ENCODE measurements at places on chromosomes 4 and X. TPM values are rescaled to one million over a fixed set of nuclear protein-coding genes. Genes with fewer than 3 reads are reported as not detected.

- no peak for DNase-seq
These were observed 128.5 kb downstream of the ZNF330 start for GRCh38 chr4:141349236-141349635.

GRCh38 chrX:14670819-14671218 lies 141.5 kb downstream of the GLRA2 start:
- no peak for DNase-seq

DNA sequence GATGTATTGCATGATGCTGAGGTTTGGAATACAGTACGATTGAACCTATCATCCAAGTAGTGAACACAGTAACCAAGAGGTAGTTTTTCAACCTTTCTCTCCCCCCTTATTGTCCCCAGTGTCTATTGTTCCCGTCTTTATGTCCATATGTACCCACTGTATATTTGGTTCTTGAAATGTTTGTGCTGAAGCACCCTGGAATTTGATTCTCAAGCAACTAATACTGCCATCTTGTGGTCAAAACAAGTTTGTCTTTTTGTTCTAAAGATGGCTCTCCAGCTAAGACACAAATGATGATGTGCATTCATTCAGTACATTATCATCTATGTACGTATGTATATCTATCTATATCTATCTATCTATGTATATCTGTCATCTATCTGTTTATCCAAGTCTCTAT lies 33.5 kb upstream of the DCX start:
- DNase-seq, result no peak

DNA sequence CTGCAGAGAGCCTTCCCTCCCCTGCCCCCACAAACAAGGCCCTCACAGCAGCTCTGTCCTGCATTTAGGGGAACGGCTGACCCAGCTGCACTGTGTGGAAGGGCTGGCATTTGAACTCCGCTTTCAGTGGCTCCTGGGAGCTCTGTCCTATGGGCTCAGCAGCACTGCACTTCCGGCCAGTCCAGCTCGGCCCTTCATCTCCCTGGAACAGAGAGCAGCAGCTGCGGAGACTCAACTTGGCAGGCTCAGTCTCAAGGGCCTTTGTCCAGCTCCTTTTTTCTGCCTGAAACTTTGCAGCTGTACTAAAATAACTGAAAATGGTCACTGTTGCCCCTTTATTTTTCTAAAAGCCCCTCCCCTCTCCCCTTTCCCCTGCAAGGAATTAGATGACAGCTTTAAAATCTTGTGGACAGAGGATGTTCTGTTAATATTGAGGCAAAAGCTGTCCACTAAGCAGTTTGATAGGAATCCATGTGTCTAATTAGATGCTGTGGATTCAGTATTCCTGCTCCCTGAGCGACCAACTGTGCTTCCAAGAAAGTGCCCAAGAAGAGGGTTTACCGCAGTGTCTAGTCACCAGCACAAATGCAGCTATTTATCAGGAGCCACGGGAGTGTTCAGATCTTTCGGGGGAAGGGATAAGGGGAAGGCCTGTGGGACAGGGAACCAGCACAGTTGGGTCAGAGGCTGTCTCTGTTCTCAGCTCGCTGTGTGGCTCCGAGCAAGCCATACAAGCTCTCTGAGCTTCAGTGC lies 133.1 kb downstream of the AFAP1 start:
- DNase-seq, result peak; percentile 27

- DNase-seq, result no peak
These were observed 41.2 kb downstream of the RPS6KA3 start for GRCh38 chrX:20225488-20225833.

DNA sequence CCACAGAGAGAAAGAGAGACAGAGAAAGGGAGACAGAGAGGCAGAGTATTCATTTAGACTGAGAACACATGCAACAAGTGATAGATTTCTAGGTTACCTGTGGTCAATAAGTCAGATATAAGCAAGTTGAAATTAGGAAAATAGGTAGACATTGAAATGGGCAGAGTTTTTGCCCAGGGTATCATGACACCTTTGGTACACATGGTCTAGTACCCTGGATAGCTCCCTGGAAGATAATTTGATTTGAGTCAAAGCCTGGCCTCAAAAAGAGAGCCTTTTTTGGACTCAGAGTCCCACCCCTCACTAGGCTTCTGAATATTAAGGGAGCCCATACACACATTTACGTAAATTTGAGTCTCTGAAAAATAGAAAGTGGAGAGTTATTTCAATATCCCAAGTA lies 4.0 kb upstream of the RPS6KA6 start:
- DNase-seq, result no peak

DNA sequence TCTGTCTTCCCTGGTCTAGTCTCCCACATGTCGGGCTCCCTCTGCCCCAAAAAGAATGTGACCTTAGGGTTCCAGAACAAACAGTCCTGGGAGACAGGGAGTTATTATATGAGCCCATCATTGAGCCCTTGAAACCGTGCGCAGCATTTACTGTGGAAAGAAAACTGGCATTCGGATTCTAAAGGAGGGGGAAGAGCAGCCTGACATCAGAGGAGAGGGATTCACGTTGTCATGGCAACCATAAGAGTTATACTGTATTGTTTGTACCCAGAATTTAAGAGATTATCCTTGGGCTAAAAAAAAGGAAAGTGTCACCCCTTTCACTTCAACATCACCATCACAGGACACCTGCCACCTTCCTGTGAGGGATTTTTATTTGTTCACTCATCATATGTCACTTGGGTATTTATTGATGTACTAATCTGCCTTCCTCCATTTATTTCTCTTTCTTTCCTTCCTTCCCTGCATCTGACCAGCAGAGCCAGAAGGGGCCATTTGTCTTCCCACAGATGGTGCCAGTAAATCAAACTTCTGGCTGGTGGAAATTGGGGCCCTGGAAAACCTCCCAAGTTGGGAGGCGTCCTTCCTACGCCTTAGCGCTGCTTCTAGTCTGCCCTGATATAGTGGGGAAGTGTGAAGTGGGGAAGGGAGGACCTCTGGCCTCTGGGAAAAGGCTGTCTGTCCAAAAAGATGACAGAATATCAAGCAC lies 64.9 kb upstream of the FRMPD3 start:
- DNase-seq, result no peak

DNA sequence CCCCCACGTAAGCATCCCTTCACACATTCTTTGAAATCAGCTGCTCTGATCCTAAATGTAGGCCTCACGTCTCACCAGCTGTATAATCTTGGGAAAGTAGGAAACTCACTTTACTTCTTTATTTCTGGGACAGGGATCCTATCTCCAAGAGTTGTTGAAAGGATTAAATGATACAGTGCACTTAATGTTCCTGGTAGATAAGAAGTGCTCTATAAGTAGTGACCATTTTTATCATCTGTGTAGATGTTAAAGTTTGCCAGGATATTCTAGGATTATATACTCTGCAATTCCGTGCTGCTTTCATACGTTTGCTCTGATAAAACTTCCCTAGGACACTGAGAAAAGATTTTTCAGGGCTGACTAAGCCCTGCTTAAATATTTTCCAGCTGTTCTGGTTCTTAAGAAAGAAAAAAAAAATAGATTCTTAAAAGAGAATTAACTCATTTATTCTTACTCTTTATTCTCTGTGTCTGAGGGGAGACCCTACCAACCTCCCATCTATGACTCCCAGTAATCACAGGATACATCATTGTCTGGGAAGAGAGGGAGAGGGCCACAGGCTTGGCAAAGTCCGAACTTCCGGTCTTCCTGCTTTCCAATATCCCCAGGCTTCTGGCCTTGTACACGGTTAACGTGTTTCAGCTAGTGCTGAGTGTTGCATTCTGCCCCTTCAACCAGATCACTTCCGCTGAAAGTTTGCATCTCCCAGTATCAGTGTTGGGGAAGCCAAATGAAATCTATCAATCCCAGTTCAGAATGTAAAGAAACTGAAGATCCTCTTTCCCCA lies 269.2 kb downstream of the TRIML1 start:
- no peak for DNase-seq

- DNase-seq, result no peak
These were observed 71.4 kb upstream of the TRAM1L1 start for GRCh38 chr4:117156806-117157205.

- no peak for DNase-seq
These were observed 19.5 kb downstream of the RELL1 start for GRCh38 chr4:37666625-37667071.

DNA sequence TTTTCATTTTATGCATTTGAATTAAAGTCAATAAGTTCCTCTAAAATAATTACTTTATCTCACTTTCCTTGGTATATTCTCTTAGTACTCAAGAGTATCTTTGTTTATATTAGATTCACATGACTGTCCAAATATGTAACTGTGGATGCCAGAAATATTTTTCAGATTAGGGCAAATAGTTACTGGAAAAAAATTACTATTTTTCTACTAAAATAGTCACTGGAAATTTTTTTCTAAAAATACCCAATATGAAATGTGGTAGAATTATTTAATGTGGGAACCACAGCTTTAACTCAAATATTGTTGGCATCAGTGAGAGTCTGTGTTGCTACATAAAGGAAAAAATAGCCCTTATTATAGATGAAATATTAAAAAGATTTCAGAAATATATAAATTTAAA lies 70.4 kb upstream of the NMU start:
- DNase-seq, result no peak

DNA sequence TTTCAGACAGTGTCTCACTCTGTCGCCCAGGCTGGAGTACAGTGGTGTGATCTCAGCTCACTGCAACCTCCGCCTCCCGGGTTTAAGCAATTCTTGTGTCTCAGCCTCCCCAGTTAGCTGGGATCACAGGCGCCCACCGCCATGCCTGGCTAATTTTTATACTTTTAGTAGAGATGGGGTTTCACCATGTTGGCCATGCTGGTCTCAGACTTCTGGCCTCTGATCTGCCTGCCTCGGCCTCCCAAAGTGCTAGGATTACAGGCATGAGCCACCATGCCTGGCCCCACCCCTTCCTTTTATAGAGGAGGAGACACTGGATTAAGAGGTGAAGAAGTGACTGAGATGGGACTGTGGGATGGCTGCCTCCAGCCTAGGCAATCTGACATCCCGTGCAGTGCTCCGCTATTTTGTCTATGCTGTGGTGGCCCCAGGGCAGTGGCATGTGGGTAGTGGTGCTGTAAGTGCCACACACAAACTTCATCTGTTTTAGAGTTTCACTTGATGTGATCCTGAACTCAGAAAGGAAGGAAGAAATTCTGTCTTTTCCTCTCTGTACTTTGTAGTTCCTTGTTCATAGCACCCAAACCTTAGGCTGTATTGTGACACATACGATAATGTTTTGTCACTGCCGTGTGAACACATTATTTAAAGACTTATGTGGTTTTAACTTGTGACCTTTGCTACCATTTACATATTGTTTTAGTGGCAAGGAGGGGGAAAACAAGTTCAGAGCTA lies 48.9 kb downstream of the FNIP2 start:
- no peak for DNase-seq

DNA sequence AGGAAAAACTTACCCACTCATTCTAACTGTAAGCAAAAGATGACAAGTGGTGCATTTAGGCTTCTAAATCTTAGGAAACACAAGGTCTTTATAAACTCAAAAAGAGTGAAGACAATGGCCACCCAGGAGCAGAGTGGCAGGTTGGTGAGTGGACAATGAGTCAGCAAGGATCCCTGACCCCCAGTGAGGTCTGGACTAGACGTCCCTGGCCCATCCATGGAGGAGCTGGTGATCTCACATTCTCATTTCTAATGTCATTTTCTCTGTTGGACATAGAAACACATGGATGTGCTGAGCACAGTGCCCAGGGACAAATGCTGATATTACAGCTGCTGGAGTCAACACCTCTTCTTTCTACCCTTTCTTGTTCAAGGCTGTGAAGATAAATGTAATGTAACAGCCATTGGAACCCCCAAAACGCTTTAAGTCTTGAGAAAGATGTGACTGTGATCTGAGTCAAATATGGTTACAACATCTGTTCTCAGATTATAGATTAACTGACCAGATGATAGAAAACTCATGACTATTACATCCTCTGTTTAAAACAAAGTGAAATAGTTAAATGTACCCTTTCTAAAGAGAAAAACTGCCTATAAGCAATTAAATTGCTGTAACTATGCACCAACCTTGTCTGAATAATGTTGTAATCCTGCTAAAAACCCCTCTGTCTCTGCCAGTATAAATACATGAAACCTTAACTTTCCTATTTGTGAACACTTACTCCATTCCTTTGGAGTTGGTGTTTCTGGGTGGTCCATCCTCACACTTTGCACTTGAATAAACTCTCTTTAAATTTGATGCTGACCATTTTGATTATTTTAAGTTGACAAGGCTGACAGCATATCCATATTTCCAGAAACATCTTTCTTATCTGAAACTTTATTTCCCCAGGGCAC lies 92.7 kb downstream of the USP46 start:
- no peak for DNase-seq

- no peak for DNase-seq
These were observed 519.8 kb downstream of the GBA3 start for GRCh38 chr4:23212558-23212957.

- no peak for DNase-seq
These were observed 26.5 kb downstream of the RASSF6 start for GRCh38 chr4:73593631-73594241.

DNA sequence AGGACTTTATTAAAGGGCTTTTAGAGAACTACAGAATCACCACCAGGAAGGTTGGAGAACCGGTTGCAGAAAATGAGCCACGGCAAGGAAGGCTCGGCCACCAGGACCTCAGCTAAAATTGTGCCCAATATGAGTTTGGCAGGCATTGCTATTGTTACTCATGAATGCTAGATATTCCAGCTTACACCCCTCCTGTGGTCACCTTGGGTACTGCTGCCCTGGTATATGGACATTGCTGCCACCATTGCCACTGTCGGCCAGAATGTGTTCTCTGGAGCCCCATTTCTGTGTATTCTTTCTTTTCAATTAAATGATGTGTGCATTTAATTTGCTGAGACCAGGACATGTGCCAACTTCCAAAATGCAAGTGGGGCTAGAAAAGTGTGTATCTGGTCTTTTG lies 626.7 kb upstream of the BOD1L1 start:
- DNase-seq, result peak; percentile 22

GRCh38 chr4:78937837-78938236 lies 1.4 kb downstream of the PAQR3 start:
- no peak for DNase-seq

GRCh38 chrX:20224814-20225487 lies 41.8 kb downstream of the RPS6KA3 start:
- DNase-seq, result no peak

- DNase-seq, result no peak
These were observed 543.5 kb downstream of the PDHA2 start for GRCh38 chr4:96383349-96383748.

DNA sequence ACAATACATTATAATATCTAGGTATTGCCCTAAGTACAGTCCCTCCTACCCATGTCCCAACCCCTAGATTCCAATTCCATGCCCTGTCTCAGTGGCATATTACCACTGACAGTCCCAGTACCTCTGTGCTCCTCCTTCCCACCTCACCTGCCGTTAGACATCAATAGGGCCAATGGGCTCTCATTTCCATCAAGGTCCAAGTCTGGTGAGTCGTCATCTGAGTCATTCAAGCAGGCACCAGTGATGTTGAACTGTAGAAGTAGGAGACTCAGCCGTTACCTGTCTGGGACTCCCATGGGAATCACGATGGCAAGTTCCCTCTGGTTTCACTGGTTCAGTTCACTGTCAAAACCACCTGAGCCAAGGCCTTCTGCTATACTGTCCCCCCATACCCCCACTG lies 51.7 kb downstream of the PHF8 start:
- no peak for DNase-seq

GRCh38 chr4:26074712-26075430 lies 160.9 kb downstream of the SMIM20 start:
- DNase-seq, result no peak

IL2 gene
- total RNA-seq, result not detected

KIF4A gene
- 0.73 TPM for total RNA-seq

PNMA6E gene
- total RNA-seq, result 6.9 TPM

TIGD2 gene
- total RNA-seq, result 8.7 TPM

CYSLTR1 gene
- 0.97 TPM for total RNA-seq
